Psoas muscle (tissue), 8 donors: ENCODE measurements at places on chromosomes 2 and 18. TPM values are rescaled to one million over a fixed set of nuclear protein-coding genes. Genes with fewer than 3 reads are reported as not detected.

SERPINB3 gene
- polyA plus RNA-seq = 0.08 TPM

GRCh38 chr18:68041327-68041726 is 524.8 kb upstream of the DSEL start:
- DNase-seq = no peak

DNA sequence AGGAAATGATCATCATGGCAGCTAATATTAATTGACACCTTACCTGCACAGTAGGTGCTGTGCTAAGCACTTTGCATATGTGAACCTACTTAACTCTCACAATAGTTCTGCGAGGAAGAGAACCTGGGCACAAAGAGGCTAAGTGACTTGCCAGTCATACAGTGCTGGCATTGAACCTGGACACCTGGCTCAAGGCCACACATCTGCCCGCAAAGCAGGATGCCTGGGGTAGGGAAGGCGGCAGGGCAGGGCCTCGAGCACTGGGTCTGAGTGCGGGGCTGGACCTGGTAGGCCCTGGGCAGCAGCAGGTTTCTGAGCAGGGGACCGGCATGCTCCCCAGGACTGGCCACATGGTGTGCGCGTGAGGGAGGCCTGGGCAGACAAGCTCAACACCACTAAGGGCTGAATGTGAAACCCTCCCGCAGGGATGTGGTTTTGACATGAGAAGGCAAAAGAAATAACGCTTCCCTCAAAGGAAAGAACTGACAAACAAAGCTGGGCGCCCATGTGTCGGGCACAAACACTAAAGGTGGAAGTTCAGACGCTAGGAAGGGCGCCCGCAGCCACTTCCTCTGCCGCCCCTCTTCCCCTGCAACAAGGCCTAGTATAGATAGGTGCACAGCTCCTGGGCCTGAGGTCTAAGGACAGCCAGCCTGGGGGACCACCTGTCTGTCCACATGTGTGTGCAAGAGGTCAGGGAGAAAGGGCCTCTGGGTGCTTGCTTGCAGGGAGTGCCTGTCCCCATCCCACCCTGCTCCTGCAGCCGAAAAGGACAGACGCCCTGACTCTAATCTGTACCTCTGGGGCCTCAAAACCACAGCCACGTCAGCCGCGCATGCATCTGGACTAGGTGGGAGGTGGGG is 92.5 kb downstream of the ZFP36L2 start:
- no peak for DNase-seq

GRCh38 chr2:13543550-13543949 is 826.8 kb downstream of the TRIB2 start:
- DNase-seq = no peak

GRCh38 chr2:80530442-80531064 is 226.0 kb upstream of the LRRTM1 start:
- DNase-seq = no peak

- no peak for DNase-seq
Measured at GRCh38 chr18:76433788-76434187, 61.3 kb downstream of the ZNF516 start.

DNA sequence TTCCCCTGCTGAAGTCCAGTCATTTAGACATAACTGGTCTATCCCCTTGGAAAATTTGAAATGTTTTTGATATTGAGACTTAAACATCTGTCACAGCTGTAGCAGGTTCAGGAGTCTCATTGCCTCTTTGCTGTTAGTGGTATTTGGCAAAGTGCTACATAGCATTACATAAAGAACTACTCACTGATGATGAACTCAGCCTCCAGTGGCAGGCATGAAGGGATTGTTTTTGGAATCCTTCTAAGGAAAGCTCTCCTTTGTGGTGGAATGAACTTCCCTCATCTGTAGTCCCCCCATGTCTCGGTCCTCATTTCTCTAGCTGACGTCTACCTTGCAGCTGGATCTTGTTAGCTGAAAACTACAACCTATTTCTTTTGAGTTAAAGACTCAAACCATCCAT is 111.6 kb downstream of the TACR1 start:
- DNase-seq = no peak

DNA sequence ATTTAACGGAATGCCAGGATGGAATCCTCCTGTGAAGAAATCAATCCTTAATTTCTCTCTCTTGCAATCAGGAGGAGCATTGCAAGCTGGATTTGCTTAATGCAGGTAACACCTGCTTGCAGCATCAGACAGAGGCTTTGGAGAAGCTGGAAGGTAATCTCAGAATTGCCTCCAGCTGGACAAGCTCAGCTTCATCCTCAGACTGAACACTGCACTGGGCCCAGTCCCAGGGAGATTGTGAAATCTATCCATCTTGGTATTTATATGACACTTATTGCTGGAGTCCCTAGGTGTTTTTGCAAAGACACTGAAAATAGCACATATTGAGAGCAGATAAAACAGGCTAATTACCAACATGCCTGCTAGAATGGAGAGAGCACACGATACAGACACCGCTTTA is 179.4 kb upstream of the SESTD1 start:
- no peak for DNase-seq

CDH7 gene
- polyA plus RNA-seq = not detected

RNF152 gene
- polyA plus RNA-seq = 0.65 TPM
